Stimulated activated CD4-positive, alpha-beta T cell treated with anti-CD3 and anti-CD28 coated beads, Interleukin-2, amount 100 ng/mL, for 24 hours (primary cell): ENCODE measurements at places on chromosomes 3 and 15.

DNA sequence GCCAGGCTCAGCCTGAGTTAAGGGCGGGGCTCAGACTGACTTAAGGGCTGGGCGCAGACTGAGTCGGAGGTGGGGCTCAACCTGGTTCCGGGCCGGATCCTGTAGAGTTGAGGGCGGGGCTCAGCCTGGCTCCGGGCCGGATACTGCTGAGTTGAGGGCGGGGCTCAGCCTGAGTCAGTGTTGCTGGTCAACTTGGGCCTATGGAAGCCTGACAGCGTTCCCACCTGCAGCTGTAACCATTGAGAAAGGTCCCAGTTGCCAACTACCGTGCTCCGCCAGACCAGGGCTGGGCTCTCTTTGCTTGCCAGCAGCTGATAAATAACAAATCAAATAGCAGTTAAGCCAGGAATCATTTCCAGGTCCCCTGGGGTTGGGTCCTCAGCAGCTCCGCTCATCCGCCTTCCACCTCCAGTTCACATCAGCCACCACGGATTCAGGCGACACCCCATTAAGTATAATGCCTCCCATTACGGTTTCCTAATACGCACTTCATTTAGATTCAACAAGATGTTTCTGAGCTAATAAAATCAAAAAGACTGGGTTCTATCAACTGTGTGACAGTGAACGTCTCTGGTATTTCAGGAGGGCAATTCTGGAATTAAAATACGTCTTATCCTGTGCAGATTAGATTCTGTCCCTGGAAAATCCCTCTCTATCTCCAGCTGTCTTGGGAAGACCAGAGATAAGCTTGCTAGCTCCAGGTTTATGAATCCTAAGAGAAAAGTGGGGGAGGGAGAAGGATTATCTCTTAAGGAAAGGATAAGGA lies 7.3 kb downstream of the GRIP2 start:
- no peak for DNase-seq

- no peak for DNase-seq
Observed at GRCh38 chr3:49666592-49666991, 7.6 kb upstream of the APEH start.

DNA sequence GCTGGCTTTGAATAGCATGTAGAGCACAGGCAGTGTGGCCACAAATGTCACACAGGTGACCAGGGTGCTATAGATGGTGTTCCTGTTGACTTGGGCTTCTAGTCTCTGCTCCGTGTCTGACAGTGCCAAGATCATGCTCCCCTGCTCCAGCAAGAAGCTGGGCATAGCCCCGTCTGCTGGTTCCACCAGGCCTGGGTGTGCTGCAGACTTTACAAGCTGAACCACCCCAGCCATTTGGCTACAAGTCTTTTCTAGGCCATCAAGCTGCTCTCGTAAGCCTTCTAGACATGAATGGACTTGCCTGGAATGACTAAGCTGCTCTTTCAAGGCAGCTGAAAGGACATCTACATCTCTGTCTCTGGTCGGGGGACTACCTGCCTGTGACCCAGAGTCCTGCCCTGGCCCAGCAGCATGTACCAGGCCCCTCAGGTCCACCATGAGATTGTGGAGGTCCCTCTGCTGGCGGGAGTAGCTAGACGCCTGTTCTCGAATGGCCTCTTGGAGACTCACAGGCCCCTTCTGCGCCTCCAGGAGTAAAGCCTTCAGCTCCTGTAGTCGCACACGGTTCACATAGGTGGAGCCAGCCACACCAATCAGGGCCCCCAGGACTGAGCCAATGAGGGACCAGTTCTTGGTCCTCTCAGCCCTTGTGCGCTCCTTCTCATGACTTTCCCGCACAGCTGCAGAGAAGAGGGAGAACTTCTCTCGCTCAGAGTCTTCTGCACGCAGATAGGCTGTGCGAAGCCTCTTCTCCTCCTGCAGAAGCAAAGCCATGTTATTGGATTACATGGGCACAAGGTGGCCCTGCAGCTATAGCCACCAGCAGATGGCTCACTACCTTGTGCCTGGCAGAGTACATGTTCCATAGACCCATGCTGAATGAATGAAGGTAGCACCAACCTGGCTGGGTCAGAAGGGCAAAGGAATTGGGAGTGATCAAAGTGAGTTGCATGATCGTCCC lies 2.8 kb upstream of the PLXNB1 start:
- DNase-seq = no peak

DNA sequence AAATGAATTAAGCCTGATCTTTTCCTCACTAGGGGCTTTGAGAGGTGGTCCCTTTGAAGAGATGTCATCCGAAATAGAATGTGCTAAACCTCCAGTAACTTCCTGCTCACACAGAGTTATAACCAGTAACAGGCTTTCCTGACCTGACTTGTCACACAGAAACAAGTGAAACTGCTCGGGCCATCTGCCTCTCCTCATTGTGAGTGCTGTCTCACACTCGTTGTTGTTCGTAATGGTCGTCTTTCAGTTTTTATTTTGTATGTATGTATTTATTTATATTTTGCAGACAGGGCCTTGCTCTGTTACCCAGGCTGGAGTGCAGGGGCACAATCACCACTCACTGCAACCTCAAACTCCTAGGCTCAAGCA lies 24.0 kb downstream of the ACSBG1 start:
- no peak for DNase-seq

- DNase-seq = peak; percentile 51
Observed at GRCh38 chr15:89419370-89419984, 76.9 kb downstream of the RHCG start.

- DNase-seq = no peak
Observed at GRCh38 chr3:23387286-23387918, 184.3 kb downstream of the UBE2E2 start.

DNA sequence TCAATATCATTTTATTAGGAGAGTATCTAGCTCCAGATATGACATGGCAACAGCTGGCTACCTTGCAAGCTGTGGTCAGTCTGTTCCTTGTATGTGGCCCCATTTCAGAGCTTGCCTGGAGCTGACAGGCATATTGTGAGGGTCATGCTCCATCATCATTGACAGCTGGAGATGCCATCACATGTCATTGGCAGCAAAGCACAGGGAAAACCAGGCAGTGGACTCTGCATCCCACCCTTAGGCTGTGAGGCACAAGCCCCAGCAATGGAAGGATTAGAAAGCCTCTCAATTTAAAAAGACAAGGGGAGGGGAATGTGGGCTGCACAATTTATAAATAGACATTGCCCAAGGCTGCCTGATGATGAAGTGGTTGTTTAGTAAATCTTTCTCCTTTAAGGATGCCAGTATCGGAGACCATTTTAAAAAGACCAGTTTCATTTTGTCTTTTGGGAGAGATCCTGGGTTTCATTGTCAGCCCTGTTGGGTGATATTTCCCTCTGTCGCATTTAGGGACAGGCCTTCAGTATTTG lies 27.9 kb downstream of the LNP1 start:
- no peak for DNase-seq

GRCh38 chr3:27078246-27078913 lies 290.8 kb downstream of the NEK10 start:
- no peak for DNase-seq

DNA sequence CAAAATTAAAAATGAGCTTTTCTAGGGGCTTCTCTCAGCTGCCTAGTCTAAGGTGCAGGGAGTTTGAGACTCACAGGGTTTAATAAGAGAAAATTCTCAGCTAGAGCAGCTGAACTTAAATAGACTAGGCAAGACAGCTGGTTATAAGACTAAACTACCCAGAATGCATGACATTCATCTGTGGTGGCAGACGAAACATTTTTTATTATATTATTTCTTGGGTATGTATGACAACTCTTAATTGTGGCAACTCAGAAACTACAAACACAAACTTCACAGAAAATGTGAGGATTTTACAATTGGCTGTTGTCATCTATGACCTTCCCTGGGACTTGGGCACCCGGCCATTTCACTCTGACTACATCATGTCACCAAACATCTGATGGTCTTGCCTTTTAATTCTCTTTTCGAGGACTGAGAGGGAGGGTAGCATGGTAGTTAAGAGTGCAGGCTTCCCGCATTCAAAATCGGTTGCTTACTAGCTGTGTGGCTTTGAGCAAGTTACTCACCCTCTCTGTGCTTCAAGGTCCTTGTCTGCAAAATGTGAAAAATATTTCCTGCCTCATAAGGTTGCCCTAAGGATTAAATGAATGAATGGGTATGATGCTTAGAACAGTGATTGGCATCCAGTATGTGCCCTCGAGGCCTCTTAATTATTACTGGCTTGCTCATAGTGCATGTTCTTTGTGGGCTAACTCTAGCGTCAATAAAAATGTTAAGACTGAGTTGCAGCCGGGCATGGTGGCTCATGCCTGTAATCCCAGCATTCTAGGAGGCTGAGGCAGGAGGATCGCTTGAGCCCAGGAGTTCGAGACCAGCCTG lies 984 bp downstream of the CCR5 start:
- no peak for DNase-seq

DNA sequence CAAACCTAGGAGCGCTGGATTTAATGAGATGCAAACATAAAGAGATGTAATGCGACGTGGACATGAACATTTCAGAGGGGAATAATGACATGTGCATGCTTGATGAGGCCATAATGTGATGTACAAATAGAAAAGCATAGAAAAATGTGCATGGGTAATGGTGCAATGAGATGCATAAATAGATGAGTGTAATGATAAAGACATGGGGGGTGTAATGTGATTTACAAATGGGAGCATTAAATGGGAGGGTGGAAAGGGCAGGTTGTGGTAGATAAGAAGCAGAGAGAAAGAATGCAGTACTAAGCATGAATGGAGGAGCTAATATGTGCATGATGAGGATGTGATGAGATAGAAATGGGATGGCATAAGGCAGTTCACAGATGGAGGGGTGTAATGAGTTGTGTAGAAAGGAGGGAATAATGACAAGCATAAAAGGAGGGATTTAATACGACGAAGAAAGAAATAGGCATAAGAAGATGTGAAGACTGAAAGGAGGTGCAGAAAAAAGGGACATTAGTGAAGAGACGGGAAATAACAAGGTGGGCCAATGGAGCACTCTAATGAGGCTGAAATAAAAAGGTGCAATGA lies 137.5 kb upstream of the CCNL1 start:
- DNase-seq = no peak

- no peak for DNase-seq
Observed at GRCh38 chr15:42100021-42100800, 5.8 kb upstream of the PLA2G4D start.

DNA sequence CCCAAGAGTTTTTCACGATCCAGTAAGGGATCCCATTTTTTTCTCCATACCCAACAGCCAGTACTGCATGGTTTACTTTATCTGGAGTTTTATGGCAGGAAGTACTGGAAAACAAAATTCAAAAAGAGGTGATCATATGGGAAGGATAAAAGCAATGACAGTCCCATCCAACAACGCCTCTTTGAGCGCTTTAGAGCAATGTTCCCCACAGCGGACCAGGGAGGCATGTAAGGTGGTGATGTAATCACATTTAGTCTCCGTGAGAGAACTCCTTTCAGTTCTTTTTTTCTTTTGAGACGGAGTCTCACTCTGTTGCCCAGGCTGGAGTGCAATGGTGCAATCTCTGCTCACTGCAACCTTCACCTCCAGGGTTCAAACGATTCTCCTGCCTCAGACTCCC lies 21.8 kb downstream of the CTSH start:
- DNase-seq = no peak

DNA sequence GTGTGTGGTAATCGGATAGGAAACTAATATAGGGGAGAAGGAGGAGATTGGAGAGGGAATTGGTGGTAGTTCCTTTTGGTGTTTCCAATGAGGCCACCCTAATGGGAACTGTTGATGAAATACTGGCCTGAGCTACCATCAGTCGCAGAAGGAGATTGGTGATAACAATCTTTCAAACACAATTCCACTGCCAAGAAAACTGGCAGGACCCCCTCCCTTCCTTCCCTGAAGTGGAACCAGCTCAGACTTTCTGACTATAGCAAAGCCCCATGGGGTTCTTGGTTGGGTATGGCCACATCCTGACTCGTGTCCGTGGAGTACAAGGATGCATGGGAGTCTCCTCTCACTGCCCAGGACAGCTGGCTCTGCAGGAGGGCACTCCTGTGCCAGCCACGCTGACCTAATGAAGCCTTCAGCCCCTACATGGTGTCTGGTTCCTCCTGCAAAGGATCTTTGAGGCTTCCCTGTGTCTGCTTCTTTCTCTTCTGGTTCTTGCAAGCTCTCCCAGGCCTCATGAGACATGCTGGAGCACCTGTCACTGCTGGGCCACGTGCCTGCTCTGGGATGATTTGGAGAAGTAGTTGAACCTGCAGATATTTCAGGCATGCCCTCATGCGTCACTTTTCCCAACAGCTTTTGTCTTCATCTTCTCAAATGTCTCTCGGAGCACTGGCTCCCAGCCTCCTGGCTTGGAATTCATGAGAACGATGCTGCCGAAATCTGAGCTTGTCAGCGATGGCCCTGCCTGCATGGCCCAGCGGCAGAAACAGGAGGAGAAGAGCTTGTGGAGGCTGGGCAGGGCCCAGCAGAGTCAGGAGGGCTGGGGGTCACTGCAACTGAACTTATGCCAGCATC lies 90.0 kb upstream of the ADPGK start:
- DNase-seq = no peak

GRCh38 chr3:16476636-16477035 lies 36.9 kb downstream of the RFTN1 start:
- DNase-seq = no peak
